Peyer's patch (tissue), 4 donors: ENCODE measurements at places on chromosomes 4 and X. TPM values are rescaled to one million over a fixed set of nuclear protein-coding genes. Genes with fewer than 3 reads are reported as not detected.

WAS gene
- 7.1 TPM for total RNA-seq

SMIM31 gene
- 16.5 TPM for total RNA-seq

TMEM144 gene
- total RNA-seq, result 35.1 TPM

ADH1C gene
- 62.7 TPM for total RNA-seq

ATP1B4 gene
- total RNA-seq, result not detected

GPR78 gene
- total RNA-seq, result not detected

SOWAHD gene
- 1.3 TPM for total RNA-seq

ZNF711 gene
- total RNA-seq, result 0.53 TPM

DNA sequence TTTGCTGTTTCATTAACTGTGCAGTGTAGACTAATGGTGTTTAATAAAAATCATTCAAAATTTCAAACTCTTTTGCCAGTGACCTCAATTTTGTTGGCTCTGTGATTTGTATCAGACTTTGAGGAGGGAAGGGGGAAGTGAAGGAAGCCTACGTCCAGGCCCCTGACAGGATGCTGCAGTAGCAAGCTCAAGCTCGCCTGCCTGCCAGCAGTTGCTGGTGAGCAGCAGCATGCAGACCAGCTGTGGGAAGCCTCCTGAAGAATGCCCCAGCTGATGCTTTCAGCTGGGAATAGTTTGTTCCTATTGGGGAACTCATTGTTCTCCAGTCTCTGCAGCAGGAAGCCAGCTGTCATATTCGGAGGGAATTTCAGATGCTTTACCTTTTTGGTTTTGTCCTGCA lies 495.2 kb downstream of the AFF2 start:
- no peak overlapping the region for H3K4me3 ChIP-seq
- H3K27ac ChIP-seq, result no peak overlapping the region
- no peaks in the 10 kb centered on the region for H3K27me3 ChIP-seq
- no peak for DNase-seq

- no peak overlapping the region for H3K27ac ChIP-seq
- H3K36me3 ChIP-seq, result no peaks in the 10 kb centered on the region
- H3K4me1 ChIP-seq, result no peaks in the 10 kb centered on the region
- H3K27me3 ChIP-seq, result no peaks in the 10 kb centered on the region
- no peak for DNase-seq
These were observed 10.0 kb downstream of the ABHD18 start for GRCh38 chr4:127975121-127975770.

DNA sequence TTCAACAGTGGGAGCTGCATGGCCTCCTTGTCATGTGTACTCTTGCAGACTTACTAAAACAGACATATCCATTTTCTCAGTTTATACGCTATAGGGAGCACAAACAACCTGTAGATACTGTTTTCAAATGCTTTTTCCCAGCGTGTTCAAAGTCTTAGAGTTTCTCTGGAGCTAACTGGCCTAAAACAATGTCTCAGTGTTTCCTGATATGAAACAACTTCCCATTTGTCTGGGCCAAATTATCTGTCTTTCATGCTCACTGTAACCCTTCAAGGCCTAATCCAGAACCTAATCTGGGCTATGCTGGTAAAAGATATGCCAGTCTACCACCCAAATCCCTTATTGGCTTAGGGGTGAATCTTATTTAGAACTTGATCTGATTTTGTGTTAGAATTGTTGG lies 38.8 kb downstream of the RAB40A start:
- no peaks in the 10 kb centered on the region for H3K27me3 ChIP-seq
- H3K27ac ChIP-seq, result no peak overlapping the region
- H3K4me3 ChIP-seq, result no peak overlapping the region
- no peaks in the 10 kb centered on the region for H3K4me1 ChIP-seq
- no peaks in the 10 kb centered on the region for H3K36me3 ChIP-seq
- DNase-seq, result no peak

GRCh38 chr4:105092768-105093167 lies 53.9 kb upstream of the TET2 start:
- no peaks in the 10 kb centered on the region for H3K4me1 ChIP-seq
- H3K36me3 ChIP-seq, result no peaks in the 10 kb centered on the region
- no peak overlapping the region for H3K4me3 ChIP-seq
- DNase-seq, result no peak
- no peak overlapping the region for H3K27ac ChIP-seq
- no peaks in the 10 kb centered on the region for H3K27me3 ChIP-seq

- no peak for DNase-seq
- no peak overlapping the region for H3K4me3 ChIP-seq
- no peak overlapping the region for H3K27ac ChIP-seq
- H3K4me1 ChIP-seq, result no peaks in the 10 kb centered on the region
These were observed 392.9 kb downstream of the UNC5C start for GRCh38 chr4:95155759-95156451.

GRCh38 chr4:87003266-87003665 lies 68.5 kb downstream of the AFF1 start:
- DNase-seq, result no peak
- H3K4me3 ChIP-seq, result no peak overlapping the region
- H3K36me3 ChIP-seq, result no peaks in the 10 kb centered on the region
- no peaks in the 10 kb centered on the region for H3K27me3 ChIP-seq
- H3K4me1 ChIP-seq, result peaks cover 9% of the 10 kb centered on the region
- H3K27ac ChIP-seq, result no peak overlapping the region

DNA sequence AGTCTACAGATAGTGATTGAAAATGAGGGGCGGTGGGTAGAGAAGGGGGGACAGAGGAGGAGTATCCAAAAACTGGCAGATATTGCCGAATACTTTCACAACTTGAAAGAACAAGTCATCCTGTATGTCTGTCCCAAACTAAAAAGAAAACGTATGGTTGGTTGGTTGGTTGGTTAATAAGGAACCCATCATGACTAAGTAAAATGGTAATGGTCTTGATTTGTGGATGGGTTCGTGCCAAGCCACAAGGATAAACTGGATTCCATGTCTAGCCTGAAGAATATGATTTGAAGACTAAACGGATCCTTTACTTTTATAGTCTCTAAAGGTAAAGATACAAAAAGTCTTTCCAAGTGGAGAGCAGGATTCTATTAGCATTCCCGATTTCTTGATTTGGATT lies 208.4 kb downstream of the DCLK2 start:
- H3K27ac ChIP-seq, result no peak overlapping the region
- H3K36me3 ChIP-seq, result no peaks in the 10 kb centered on the region
- H3K27me3 ChIP-seq, result no peaks in the 10 kb centered on the region
- H3K4me3 ChIP-seq, result no peak overlapping the region

DNA sequence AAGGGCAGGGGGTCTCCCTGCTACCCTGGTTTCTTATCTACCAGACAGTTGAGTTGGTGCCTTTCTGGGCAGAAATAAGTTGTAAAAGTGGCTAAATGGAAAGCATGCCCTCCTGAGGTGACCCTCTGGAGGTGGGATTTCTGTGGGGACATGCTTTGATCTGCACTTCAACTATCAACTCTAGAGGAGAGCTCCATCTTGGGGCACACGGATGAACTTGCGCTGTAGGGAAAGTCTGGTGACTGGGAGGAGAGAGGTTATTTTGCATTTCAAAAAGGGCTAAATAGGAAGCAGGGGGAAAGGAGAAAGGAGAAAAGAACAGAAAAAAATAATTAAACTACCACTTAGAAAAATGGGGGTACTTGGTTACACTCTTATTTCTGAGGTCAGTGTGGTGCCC lies 12.7 kb upstream of the RHOXF2B start:
- H3K36me3 ChIP-seq, result no peaks in the 10 kb centered on the region
- no peak overlapping the region for H3K27ac ChIP-seq
- H3K4me1 ChIP-seq, result no peaks in the 10 kb centered on the region
